ENCODE measurements at places on chromosomes 16 and 17.

- no peak for DNase-seq
Measured at GRCh38 chr16:85170590-85171003, 58.3 kb upstream of the CIBAR2 start.

DNA sequence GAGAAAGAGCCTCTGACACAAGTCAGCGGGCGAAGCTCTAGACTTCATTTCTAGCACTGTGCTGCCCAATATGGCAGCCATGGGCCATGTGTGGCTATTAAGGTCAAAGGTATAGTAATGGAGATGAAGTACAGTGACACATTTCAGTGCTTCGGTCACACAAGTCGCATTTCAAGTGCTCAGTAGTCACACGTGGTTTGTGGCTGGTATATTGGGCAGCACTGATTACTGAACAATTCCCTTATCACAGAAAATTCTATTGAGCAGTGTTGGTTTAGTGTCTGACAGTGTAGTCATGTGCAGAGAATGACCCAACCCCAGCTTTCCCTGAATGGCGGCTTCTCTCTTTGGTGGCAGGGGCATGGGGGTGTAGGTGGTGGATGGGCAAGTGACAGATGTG is 84.9 kb upstream of the SDK2 start:
- DNase-seq, result no peak

GRCh38 chr17:40614431-40615067 is 33.1 kb downstream of the SMARCE1 start:
- no peak for DNase-seq

- DNase-seq, result no peak
Measured at GRCh38 chr16:55263271-55264250, 60.4 kb upstream of the IRX6 start.

DNA sequence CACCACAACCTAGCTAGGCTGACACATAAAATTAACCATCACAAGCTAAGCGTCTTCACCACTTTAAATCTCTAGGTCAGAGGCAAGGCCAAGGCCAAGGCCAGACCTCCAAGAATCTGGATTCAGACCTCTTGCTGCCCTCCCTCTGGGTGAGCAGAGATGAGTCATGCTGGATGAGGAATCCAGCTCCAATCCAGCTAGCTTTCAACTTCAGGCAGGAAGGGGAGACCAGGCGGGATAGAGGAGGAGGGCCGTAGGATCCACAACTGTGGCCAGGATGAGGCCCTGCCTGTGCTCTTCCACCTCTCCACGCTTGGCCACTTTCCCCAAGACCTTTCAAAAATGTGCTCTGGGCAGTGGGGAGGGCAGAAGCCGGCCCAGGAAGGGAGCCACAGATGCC is 14.7 kb downstream of the LRRC75A start:
- DNase-seq, result no peak

- DNase-seq, result no peak
Measured at GRCh38 chr17:77213778-77214132, 73.0 kb downstream of the SEC14L1 start.

DNA sequence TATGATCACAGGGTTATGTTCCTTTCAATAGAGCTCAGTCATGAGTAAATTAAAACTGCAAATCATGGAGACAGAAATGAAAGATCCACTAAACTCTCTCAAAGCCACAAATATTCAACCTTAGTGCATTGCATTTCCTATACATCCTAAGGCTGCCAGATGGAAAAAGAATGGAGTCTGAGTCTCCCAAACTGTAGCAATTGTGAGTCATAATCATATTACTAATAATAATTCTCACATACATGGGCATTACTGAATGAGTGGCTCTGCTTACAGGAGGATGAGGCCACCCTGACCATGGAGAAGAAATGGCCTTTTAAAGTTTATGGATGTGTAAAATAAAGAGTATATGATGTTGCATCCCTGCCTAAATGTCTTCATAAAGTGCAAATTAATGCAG is 3.2 kb downstream of the CA10 start:
- no peak for DNase-seq

DNA sequence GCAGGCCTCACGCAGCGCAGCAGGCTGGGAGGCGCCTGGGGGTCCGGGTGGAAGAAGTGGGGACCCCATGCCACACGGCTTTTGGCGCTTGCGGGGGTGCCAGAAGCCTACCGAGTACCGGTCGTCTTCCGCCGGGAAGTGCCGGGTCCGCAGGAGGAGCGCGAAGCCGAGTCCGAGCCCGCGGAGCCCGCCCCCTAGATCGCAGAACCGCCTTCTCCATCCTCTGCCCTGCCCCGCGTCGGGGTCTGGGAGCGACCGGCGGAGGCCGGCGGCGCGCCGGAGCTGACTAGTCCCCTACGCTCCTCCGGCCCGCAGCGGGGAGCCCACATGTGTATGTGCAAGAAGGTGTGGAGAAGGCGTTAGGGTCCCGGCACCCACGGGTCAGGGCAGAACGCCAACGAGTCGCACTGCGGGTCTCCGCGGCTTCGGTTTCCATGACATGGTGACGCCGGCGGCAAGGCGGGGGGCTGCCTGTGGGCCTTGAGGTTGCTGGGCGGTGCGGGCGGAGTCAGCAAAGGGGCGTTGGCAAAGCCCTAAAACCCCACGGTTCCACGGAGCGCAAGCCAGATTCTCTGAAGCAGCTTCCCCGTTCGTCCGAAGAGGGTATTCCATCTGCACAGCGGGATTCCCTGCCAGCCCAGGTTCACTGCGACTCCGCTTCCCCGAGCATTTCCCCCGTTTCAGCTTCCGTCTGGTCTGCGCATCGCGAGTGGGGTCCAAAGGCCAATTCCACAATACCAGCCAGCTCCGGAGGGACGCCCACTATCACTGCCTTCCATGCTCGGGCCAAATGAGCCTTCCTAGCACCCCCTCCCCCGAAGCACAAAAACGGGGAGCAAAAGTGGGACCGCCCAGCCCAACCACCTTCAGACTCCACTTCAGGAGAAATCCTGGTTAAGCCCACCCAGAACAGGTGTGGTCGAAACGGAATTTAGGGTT is 2.3 kb upstream of the LHX1 start:
- no peak for DNase-seq

- no peak for DNase-seq
Measured at GRCh38 chr16:82187829-82188228, 17.8 kb upstream of the MPHOSPH6 start.
